Urinary bladder (tissue), 4 donors: ENCODE measurements at places on chromosomes 13 and 19. TPM values are rescaled to one million over a fixed set of nuclear protein-coding genes. Genes with fewer than 3 reads are reported as not detected.

Gene FDX2
- polyA plus RNA-seq: 22.0 TPM

Gene CKM
- polyA plus RNA-seq: 1.1 TPM

Gene ZSCAN1
- polyA plus RNA-seq: 0.44 TPM

Gene PABPC3
- 0.39 TPM for polyA plus RNA-seq

Gene ZFR2
- polyA plus RNA-seq: 0.38 TPM

Gene CADM4
- polyA plus RNA-seq: 13.3 TPM

Gene SPACA4
- polyA plus RNA-seq: not detected

Gene MISP
- polyA plus RNA-seq: 0.91 TPM

Gene C3
- polyA plus RNA-seq: 1,354 TPM

Gene TMEM91
- 36.2 TPM for polyA plus RNA-seq

Gene FGF21
- not detected for polyA plus RNA-seq

Gene CD79A
- polyA plus RNA-seq: 0.80 TPM
